ENCODE measurements at places on chromosomes 12 and 14. TPM values are rescaled to one million over a fixed set of nuclear protein-coding genes. Genes with fewer than 3 reads are reported as not detected.

DNA sequence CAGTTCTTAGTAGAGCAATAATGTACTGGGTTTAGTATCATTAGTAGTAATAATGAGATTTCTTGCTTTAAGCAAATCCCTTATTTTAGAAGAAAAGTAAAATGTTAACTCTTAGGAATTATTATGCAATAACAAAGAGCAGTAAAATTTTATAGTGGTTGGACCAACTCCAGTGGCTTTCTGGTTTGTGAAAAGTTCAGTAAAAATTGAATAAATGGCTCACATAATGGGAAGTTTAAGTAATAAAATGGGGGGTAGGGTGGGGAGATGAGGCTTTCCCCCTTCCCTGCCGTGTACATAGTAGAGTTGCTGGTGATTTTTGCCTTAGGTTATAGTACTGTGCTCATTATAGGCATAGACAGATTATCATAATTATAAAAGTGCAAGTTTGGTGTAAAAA lies 250.5 kb upstream of the ATP2B1 start:
- no peak for DNase-seq

DNA sequence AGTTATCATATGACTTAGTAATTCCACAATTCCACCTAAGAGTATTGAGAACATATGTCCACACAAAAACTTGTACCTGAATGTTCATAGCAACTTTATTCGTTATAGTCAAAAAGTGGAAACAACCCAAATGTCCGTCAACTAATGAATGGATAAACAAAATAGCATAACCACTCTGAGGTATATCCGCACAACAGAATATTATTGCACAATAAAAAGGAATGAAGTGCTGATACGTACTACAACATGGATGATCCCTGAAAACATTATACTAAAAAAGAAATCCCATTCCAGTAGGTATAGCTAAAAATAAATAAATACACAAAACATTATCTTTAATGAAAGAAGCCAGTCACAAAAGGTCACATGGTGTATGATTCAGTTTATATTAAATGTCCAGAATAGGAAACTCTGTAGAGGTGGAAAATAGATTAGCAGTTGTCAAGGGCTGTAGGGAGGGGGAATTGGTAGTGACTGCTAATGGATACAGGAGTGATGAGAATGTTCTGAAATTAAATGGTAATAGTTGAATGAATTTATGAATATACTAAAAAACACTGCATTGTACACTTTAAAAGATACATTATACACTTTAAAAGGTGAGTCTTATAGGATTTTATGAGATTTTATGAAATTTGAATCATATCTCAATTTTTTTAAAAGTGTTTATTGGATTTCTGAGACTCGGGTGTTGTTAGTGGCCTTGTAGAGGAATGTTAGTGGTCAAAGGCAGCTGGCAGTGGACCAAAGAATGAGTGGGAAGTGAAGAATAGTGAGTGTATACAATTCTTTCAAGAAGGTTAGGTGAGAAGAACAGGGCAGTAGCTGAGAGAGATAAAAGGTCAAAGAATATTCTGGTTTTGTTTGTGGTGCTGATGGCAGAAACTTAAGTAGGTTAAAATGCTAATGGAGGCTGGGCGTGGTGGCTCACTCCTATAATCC lies 36.3 kb upstream of the BAZ1A start:
- no peak for DNase-seq

- no peak for DNase-seq
Observed at GRCh38 chr12:27751386-27752047, 28.5 kb upstream of the KLHL42 start.

GRCh38 chr14:75522224-75522982 lies at the start of gene BATF:
Gene BATF (plus strand): TSS chr14:75522469. CDS start chr14:75522683, 214 bp downstream.
- no peak for DNase-seq

GRCh38 chr12:128792398-128792797 lies 31.4 kb downstream of the SLC15A4 start:
- DNase-seq: no peak

GRCh38 chr14:104465482-104466390 lies 113.8 kb upstream of the C14orf180 start:
- no peak for DNase-seq

- DNase-seq: peak; percentile 40
Observed at GRCh38 chr12:92466391-92467305, 236.1 kb upstream of the PLEKHG7 start.

DNA sequence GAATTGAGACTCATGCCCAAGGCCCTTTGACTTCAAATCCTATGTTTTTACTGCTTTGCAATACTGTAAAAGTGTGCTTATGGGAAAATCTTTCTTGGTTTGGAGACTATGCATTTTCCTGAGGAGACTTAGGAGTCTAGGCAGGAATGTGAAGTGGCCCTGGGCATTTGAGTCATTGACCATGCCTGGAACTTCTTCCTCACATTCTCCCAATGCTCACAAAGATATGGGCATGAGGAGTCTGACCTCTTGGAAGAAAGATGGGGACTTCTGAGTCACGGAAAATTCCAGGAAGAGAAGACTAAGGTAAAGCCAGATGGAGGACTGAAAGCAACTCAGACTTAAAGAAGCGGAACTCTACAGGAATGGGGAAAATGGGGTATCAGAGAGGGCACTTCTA lies 38.2 kb upstream of the ZNF641 start:
- no peak for DNase-seq

DNA sequence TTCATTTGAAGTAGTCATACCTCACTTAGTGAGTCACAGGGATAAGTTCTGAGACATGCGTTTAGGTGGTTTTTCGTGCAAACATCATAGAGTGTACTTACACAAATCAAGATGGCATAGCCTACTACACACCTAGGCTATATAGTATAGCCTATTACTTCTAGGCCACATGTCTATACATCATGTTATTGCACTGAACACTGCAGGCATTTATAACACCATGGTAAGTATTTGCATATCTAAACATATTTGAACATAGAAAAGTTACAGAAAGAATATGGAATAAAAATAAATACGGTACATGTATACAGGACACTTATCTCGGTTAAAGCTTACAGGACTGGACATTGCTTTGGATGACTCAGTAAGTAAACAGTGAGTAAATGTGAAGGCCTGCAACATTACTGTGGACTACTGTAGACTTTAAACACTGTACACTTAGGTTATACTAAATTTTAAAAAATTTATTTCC lies 670.6 kb downstream of the SLC16A7 start:
- no peak for DNase-seq

GRCh38 chr12:114166362-114166761 lies 200.2 kb upstream of the RBM19 start:
- peak; percentile 47 for DNase-seq

- DNase-seq: no peak
Observed at GRCh38 chr12:15393037-15393436, 70.7 kb downstream of the PTPRO start.

GRCh38 chr14:103361867-103362266 lies 23.3 kb upstream of the MARK3 start:
- DNase-seq: no peak

- no peak for DNase-seq
Observed at GRCh38 chr12:74816398-74817175, 279.0 kb downstream of the ATXN7L3B start.

GRCh38 chr14:71398450-71398849 lies 491.2 kb downstream of the PCNX1 start:
- DNase-seq: no peak

DNA sequence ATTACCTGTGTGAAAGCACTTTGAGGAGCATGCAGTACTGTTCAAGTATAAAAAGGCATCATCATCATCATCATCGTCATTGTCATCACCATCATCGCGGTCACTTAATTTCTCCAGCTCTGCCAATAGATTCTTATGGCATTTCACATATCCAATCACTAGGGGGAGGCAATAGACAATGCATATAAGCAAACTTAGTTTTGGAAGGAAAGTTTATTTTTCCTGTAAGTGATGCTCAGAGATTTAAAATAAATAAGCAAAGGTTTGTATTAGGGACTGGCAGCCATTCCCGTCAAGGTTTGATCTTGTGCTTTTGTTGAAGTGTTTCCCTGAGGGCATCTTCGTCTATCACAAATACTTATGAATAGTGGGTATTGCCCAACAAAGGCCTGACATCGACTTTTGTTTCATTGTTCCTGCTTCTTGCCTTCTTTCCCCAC lies 127.4 kb downstream of the KTN1 start:
- DNase-seq: no peak

Gene SDR9C7
- 0.24 TPM for polyA plus RNA-seq

Gene OTUB2
- 4.3 TPM for polyA plus RNA-seq

Gene KLHDC1
- polyA plus RNA-seq: 7.5 TPM

Gene TPH2
- polyA plus RNA-seq: 0.24 TPM

Gene KERA
- polyA plus RNA-seq: 0.15 TPM

Measured in right lung (tissue), 10 donors.